ENCODE measurements at places on chromosomes 12 and 14. TPM values are rescaled to one million over a fixed set of nuclear protein-coding genes. Genes with fewer than 3 reads are reported as not detected.

GPR65 gene
- 22.0 TPM for total RNA-seq

SYT10 gene
- total RNA-seq: not detected

GPD1 gene
- total RNA-seq: 0.20 TPM

SYT1 gene
- total RNA-seq: not detected

CCT2 gene
- total RNA-seq: 141 TPM

RNU4-1 gene
- 2,200 TPM for total RNA-seq

CD163L1 gene
- not detected for total RNA-seq

RNASE7 gene
- total RNA-seq: not detected

KCNMB4 gene
- total RNA-seq: 0.91 TPM

TAS2R8 gene
- not detected for total RNA-seq

CYP46A1 gene
- 0.36 TPM for total RNA-seq

IL23A gene
- 15.8 TPM for total RNA-seq

CCDC197 gene
- not detected for total RNA-seq

TSPAN19 gene
- total RNA-seq: not detected

PSMB11 gene
- not detected for total RNA-seq

All from activated naive CD4-positive, alpha-beta T cell treated with anti-CD3 and anti-CD28 coated beads, Interleukin-2, amount 10 ng/mL, durations not matched to agents 5 hours and 36 hours (primary cell).